ENCODE measurements at places on chromosomes 5 and 9.

- DNase-seq, result peak; percentile 65
Observed at GRCh38 chr9:5870691-5871090, 20.0 kb upstream of the MLANA start.

- DNase-seq, result no peak
Observed at GRCh38 chr9:114449236-114449635, 56.0 kb downstream of the WHRN start.

DNA sequence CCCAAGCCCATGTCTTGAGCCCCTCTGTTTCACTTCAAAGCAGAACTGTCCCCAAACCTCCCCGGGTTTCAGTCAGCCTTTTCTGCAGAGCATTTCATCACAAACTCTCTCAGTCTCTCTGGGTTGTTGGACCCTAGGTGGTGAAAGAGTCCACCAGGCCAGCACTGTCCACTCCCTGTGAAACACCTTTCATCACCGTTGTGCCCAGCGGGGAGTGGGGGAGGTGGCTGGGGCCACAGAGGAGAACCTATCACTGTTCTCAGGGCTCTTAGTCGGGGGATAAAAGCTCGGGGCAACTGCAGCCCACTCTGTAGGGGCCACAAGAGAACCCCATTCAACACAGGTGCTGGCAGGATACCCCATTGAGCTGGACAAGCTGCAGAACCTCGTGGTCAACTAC, 5.4 kb upstream of the RABL6 start:
- no peak for DNase-seq

GRCh38 chr5:172362755-172363154, 79.2 kb upstream of the UBTD2 start:
- no peak for DNase-seq

DNA sequence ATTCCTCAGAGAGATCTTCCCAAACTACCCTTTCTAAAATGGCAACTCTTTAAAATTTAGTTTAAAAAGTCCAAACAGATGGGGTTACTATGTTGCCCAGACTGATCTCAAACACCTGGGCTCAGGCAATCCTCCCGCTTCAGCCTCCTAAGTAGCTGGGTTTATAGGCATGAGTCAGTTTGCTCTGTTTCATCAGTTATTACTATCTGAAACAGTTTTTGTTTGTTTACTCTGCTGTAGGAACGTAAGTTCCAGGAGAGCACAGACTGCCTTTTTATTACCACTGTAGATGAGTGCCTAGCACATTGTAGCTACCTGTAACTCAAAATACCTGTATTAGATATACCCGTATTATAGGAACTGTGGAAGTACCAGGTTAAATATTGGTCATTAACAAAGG, 89.4 kb downstream of the UHRF2 start:
- no peak for DNase-seq

GRCh38 chr5:5419291-5420210, 2.9 kb upstream of the ICE1 start:
- DNase-seq, result no peak

GRCh38 chr9:131609099-131609830, 63.9 kb downstream of the PRRT1B start:
- peak; percentile 87 for DNase-seq

DNA sequence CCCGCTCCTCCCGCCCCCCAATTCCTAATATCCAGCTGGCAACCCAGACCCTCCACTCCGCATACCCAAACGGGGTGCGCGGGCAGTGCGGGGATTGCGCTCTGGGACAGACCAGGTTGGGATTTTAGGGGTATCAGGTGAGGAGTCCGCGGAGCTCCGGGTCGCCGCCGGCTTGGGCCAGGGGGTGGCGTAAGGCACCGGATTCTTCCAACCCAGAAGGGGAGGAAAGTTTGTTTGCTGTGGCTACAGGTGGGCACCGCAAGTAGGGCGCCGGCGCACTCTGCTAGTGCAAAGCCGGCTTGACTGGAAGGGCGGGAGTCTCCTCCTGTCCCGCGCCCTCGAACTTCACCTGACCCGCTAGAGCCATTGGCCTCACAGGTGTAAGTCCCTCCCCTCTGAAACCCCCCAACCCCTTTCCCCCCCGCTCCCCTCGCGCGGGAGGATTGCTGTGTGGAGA, 709 bp downstream of the IQGAP2 start:
- peak; percentile 90 for DNase-seq

DNA sequence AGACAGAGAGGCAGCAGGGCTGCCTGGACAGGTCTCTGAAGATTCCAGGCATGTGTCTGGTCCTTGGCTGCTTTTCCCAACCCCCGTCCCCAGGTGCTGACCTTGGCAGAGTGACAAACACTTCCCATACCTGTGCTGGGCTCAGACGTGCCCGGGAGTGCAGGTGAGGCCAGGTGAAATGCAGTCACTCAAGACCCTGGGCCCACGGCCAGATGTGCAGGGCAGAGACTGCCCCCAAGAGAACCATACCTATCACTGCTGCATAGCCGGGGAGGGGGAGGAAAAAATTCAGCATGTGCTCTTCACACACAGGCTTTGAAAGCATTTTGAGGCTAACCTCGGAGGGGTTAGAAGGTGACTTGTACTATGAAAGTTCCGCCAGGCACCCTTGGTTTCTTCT, 22.6 kb downstream of the CCNJL start:
- peak; percentile 52 for DNase-seq

DNA sequence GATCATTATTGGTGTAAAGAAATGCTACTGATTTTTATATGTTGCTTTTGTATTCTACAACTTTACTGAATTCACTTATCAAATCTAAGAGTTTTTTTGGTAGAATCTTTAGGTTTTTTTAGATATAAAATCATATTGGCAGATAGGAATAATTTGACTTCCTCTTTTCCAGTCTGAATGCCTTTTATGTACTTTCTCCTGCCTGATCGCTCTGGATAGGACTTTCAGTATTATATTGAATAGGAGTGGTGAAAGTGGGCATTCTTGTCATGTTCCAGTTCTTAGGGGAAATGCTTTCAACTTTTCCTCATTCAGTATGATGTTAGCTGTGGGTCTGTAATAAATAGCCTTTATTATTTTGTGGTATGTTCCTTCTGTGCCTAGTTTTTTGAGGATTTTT, 8.3 kb downstream of the AHRR start:
- DNase-seq, result no peak

DNA sequence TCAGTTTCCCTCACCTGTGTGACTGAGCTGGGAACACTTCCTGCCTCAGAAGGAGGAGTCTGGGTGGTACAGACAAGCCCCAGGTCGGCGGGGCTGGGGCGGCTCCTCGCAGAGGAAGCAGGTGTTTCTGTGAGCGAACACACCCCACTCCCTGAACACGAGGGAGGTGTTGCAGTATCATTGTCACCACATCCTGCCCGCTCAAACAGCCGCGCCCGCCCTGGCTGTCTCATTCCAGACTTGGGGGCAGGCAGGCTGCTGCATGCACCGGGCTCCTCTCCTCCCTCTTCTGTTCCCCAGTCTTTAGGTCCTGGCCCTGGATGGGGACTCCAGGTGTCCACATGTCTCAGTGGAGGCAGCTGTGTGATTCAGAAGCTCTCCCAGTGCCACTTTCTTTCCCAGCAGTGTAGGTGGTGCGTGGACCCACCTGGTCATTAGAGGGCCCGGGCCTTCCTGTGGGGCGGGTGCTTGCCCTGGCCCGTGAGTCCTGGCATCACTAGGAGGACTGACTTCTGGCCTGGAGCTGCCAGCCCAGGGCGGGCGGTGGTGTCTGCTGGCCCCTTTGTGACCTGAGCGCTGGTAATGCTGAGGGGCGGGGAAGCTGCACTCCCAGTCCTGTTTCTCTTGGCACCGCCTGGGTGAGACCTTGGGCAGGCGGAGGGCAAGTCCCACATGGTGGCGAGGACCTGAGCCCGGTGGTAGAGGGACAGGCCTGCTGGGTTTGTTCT, 18.3 kb upstream of the PHYHD1 start:
- peak; percentile 66 for DNase-seq

GRCh38 chr9:37025071-37025822, 8.8 kb downstream of the PAX5 start:
- DNase-seq, result no peak

GRCh38 chr5:22596404-22596970, 256.7 kb downstream of the CDH12 start:
- no peak for DNase-seq

- no peak for DNase-seq
Observed at GRCh38 chr9:79660615-79661014, 88.8 kb downstream of the TLE4 start.

- no peak for DNase-seq
Observed at GRCh38 chr5:35963381-35963843, 25.0 kb upstream of the CAPSL start.
